Activated CD8-positive, alpha-beta memory T cell treated with anti-CD3 and anti-CD28 coated beads for 4 hours (primary cell): ENCODE measurements at places on chromosomes 4 and X.

- no peak for DNase-seq
These were observed 85.5 kb downstream of the PSAPL1 start for GRCh38 chr4:7348946-7349900.

- no peak for DNase-seq
These were observed 13.2 kb upstream of the RAB9B start for GRCh38 chrX:103845165-103845653.

DNA sequence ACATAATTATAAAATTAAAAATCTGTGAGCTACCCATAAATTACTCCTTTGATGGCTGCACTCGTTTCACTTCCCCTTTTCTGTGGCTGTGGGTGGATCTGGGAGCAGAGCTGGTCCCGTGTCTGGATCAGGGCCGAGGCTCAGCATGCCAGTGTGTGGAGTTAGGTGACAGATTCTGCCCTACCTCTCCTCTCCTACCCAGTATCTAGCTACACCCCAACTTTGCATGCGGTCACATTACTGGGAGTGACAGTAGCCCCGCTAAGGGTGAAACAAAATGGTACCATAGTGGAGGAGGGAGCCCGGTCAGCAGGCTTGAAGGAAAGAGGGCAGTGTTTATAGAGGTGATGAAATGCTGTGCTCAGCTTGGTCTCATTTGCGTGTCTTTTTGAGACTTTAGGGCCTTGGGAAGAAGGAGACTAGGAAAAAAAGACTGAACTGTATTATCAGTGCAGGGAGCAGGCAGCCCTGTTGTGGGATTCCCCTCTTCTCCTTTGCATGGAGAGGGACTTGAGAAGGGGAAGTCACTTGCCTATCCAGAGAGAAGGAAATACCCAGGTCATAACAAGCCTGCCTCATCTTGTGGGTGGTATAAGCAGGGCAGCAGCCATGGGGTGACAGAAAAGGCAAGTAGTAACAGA is 48.4 kb downstream of the ARHGAP10 start:
- DNase-seq: no peak

- DNase-seq: no peak
These were observed 101.5 kb downstream of the AKAP4 start for GRCh38 chrX:50099331-50099730.

- DNase-seq: no peak
These were observed 26.7 kb upstream of the RBM47 start for GRCh38 chr4:40656201-40656863.

DNA sequence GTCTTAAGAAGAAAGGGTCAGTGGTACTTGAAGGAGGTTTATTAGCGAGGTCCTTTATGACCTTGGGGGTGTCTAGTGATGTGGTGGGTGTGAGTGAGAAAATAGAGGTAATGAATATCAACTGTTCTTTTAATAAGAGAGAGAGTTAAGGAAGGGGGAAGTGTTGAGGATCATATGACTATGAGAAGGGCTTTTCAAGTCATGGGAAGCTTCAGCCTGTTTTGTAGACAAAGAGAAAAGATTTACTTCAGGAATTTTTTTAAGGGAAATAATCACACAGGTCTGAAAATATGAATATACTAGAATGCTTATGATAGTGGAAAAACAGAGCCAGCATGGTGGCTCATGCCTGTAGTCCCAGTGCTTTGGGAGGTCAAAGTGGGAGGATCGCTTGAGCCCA is 41.3 kb upstream of the MTMR1 start:
- no peak for DNase-seq

DNA sequence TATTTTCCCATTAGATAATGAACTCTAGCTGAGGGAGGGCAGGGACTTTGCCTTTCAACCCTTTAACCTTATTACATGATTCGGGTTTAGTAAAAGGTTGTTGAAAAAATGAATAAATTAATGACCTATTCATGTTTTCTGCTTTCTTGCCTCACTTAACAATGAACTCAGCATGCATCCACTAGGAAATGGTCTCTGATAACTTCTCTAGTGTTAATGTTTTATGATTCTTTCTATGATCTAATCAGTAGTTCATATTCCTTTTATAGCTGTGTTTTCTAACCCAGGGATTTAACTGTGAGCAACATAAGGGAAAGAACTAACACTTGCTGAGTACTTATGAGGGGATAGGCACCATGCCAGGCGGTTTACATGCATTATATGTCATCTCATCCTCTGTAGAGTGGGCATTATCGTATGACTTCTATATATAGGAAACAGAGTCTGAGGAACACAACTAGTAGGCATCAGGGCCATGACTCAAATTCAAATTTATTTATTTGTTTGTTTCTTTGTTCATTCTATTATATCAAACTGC is 236.7 kb upstream of the MAB21L2 start:
- DNase-seq: no peak

GRCh38 chr4:135718019-135718418 is 1516.4 kb upstream of the PABPC4L start:
- DNase-seq: no peak

- DNase-seq: no peak
These were observed 216.0 kb downstream of the PTTG2 start for GRCh38 chr4:38176165-38176564.

- no peak for DNase-seq
These were observed 14.3 kb upstream of the FAM241A start for GRCh38 chr4:112130906-112131305.

DNA sequence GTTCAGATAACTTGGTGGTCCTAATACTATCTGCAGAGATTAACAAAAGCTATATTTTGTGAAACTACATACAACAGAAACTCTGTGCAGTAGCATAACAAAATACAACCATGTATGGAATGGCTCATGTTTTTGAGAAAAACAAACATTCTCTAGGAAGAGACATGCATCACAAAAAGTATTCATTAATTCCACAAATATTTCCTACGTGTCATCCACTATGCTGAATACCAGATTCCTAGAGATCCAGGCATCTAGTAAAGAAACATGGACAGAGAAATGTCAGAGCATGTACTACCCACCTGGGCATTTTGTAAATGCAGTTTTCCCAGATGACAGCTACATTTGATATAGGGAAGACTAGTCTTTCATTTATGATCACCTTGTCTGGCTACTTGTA is 248.1 kb downstream of the OPHN1 start:
- no peak for DNase-seq

DNA sequence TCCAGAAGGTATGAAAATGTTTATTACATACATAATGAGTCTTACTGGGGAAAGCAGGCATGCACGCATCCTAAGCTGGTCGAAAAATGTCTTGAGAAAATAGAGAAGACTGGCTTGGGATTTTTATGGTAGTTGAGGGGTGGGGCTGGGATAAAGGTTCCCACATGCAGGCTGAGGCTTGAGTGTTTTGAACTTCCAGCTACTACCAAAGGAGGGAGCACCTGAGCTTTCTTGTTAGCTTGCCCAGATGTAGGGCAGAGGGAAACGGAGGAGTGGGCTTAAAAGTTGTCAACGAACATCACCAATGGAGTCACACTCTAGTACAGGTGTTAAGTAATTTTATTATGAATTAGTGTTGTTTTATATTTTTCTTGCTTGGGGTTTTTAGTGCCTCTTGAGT is 39.6 kb upstream of the SRPX start:
- no peak for DNase-seq

DNA sequence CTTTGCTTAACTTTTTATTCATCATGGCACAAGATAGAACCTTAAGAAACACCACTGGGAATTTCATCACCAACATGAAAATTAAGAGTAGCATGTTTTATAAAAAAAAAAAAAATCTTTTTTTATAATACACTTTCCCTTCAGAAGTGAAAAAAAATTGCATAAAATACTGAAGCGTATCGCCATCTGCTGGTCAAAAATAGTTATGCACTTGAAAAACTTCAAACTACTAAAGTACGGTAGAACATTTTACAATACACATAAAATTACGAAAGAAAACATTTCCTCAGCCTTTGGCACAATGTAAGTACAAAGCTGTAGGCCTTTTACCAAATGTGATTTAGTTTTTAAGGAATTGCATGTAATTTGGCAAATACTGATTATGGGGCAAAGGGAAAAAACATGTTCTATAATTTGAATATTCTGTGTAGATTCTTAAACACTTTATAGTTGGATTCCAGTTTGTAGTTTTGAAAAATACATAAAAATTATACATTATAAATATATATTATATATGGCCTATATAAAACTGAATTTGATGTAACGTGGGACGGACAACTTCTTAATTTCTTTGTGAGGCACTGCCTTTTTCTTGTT is 26.5 kb downstream of the HCCS start:
- DNase-seq: no peak

GRCh38 chrX:53511322-53511721 is 77.2 kb upstream of the HSD17B10 start:
- no peak for DNase-seq

- no peak for DNase-seq
These were observed 2.7 kb downstream of the SMAD1 start for GRCh38 chr4:145484225-145484846.

- no peak for DNase-seq
These were observed 68.1 kb upstream of the BCOR start for GRCh38 chrX:40165861-40166260.

- DNase-seq: no peak
These were observed 26.5 kb downstream of the CD40LG start for GRCh38 chrX:136674270-136674985.

DNA sequence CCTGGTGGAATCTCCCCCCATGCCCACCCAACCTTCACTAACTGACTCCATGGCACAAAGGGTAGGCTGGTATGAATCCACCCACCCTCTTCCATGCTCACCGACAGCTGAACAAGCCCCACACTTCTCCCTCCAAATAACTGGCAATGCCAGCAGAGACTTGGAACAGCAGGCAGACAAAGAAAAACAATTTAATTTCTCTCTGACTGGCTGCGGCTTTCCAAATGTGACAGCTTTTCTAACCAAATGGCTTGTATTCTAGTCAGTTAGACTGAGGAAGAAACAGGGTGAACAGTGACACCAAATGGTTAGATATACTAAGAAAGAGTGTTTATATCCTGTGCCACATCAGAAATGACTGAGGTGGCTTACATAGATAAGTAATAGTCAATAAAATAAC is 199.3 kb upstream of the ADAMTS3 start:
- DNase-seq: no peak

GRCh38 chrX:17553961-17554482 is 179.0 kb downstream of the NHS start:
- no peak for DNase-seq

DNA sequence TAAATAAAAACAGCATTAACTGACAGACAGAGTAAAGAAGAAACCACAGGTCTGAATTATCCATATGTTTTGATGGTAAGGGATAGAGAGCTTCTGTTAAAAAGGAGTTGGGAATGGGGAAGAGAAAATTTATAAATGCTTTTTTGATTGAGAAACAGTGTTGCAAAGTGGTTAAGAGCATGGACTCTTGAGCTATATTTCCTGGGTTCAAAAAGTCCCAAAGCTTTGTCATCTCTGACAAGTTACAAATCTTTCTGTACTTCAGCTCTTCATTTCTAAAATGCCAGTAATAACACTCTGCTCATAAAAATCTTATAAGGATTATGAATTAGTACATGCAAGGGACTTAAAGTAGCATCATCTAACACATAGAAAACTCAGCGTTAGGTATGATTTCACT is 62.2 kb downstream of the N4BP2 start:
- DNase-seq: no peak

- DNase-seq: no peak
These were observed 31.9 kb downstream of the RHOH start for GRCh38 chr4:40228497-40229365.

DNA sequence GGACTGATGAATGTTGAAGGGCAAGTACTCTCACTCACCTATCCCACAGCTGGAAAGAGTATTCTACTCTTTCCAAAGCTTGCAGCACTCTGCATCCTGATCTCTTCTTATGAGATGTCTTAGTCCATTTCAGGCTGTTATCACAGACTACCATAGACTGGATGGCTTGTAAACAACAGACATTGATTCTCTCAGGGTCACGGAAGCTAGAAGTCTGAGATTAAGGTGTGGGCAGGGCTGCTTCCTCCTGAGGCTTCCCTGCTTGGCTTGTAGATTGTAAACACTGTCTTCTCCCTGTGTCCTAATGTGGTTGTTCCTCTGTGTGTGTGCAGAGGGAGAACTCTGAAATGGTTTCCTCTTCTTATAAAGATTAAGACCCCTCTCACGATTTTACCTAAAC is 131.2 kb downstream of the MXRA5 start:
- no peak for DNase-seq

DNA sequence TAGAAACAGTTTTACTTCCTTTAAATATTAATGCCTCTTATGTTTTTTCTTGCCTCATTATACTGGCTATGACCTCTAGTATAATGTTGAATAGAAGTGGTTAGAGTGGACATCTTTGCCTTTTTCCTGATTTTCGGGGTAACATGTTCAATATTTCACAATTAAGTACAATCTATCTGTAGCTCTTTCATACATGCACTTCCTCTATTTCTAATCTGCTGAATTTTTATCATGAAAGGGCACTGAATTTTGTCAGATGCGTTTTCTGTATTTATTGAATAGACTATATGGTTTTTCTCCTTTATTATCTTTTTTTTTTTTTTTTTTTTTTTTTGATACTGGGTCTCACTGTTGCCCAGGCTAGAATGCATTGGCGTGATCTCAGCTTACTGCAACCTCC is 29.0 kb downstream of the MECP2 start:
- no peak for DNase-seq

- DNase-seq: no peak
These were observed 424.2 kb downstream of the PDGFC start for GRCh38 chr4:156547439-156547838.

DNA sequence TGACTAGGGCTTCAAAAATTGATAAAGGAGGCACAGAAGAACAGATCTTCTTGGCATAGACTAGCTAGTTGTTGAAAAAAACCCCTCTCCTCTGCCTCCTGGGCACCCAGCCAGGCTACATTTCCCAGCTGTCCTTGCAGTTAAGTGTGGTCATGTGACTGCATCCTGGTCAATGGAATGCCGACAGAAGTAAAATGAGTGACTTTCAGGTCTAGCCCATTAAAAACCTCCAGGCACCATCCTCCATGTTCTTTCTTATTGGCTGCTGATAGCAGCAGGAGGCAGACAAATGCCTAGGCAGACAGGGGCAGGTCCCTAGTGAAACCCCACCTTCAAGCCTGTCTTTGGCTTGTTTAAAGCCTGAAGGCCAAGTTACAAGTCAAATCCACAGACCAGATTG is 35.3 kb downstream of the ATXN3L start:
- DNase-seq: no peak

GRCh38 chr4:41532882-41533281 is 5.1 kb upstream of the LIMCH1 start:
- no peak for DNase-seq

GRCh38 chr4:35925806-35926205 is 318.5 kb downstream of the ARAP2 start:
- DNase-seq: no peak

- DNase-seq: no peak
These were observed 94.0 kb upstream of the TBL1X start for GRCh38 chrX:9370893-9371292.

- DNase-seq: no peak
These were observed 38.8 kb downstream of the GRIA3 start for GRCh38 chrX:123222920-123223319.

- no peak for DNase-seq
These were observed 37.2 kb upstream of the HGFAC start for GRCh38 chr4:3404546-3404945.

- DNase-seq: no peak
These were observed 44.6 kb downstream of the RAB33A start for GRCh38 chrX:130216320-130216719.

- no peak for DNase-seq
These were observed 155.2 kb upstream of the SPIN4 start for GRCh38 chrX:63506320-63506719.

- no peak for DNase-seq
These were observed 245.3 kb downstream of the BCOR start for GRCh38 chrX:39852491-39852890.
